ENCODE measurements at places on chromosomes 7 and 10. TPM values are rescaled to one million over a fixed set of nuclear protein-coding genes. Genes with fewer than 3 reads are reported as not detected.

GRCh38 chr7:72435925-72436480 is 23.9 kb upstream of the CALN1 start:
- DNase-seq = no peak

Gene BRAF
- 17.9 TPM for total RNA-seq

DNA sequence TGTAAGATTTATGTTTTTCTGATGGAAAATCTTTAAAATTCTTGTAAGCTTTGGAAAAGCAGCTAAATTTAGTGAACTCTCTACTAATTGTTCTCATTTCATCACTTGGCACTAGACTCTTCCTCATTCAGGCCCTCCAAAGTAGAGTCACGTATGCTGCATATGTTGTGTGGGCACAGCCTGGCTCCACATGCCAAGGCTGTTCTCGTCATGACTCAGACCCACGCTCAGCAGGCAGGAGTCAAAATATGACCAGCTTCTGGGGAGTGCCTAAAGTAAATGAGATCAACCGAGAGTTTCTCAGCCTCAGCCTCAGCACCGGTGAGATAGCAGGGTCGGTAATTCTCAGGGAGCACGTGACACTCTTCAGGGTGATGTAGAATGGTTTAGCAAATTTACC is 1672.9 kb downstream of the REEP3 start:
- DNase-seq = no peak

- DNase-seq = no peak
Observed at GRCh38 chr7:112152186-112152585, 54.0 kb downstream of the DOCK4 start.

GRCh38 chr7:100639995-100640516 is 1.3 kb downstream of the TFR2 start:
- no peak for DNase-seq

GRCh38 chr10:30233186-30233959 is 115.7 kb downstream of the MTPAP start:
- no peak for DNase-seq

GRCh38 chr7:76358011-76358480 is 745 bp downstream of the YWHAG start:
- DNase-seq = peak; percentile 82

DNA sequence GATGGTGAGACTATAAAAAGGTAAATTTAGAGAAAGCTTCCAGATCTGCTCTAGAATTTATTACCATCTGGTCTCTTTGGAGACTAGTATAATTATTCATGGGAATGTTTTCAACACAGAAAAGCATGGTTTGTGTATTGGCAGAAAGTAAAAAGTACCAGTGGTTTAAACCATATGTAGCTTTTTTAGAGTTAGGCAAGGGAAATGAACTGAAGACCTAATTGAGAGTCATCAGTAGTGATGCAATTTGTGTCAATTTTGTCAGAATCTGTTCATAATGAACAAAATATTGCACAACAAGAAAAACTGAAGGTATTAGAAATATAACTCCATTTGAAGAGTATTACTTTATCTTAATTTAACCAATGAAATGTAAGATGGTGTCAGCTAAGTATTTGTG is 181.4 kb downstream of the ADK start:
- DNase-seq = no peak

Gene OR2A12
- not detected for total RNA-seq

- peak; percentile 62 for DNase-seq
Observed at GRCh38 chr7:47570649-47571050, 11.3 kb downstream of the TNS3 start.

DNA sequence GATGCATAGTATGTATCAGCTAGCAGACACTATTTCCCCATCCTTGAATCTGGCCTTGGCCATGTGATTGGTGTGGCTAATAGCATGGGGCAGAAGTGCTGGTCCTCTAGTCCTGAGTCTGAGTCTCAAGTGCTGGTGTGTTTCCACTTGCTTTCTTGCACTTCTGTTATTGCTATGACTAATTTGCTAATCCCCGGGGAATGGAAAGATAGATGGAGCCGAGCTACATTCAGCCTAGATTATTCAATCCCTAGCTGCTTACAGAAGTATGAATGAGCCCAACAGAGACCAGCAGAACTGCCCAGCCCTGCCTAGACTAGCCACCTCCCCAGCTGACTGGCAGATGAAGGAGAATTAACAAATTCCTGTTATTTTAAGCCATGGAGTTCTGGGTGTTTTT is 53.2 kb upstream of the SYPL1 start:
- no peak for DNase-seq

- no peak for DNase-seq
Observed at GRCh38 chr7:18679261-18679660, 183.7 kb downstream of the HDAC9 start.

Data from left ventricle myocardium superior (tissue), 1 donor.